PC-9 (cell line): ENCODE measurements at places on chromosomes 6 and 20. TPM values are rescaled to one million over a fixed set of nuclear protein-coding genes. Genes with fewer than 3 reads are reported as not detected.

The CNKSR3 gene
- 3.4 and 4.7 TPM in 2 replicates for total RNA-seq

- no peaks in the 10 kb centered on the region for H3K36me3 ChIP-seq
- 0 out of 2 replicates have a peak, but pooled peaks cover 3% of the 10 kb centered on the region for H3K27me3 ChIP-seq
- H3K4me3 ChIP-seq: no peak overlapping the region
Measured at GRCh38 chr20:34222208-34222607, 19.0 kb upstream of the ASIP start.

GRCh38 chr20:57131077-57131476, 135.4 kb downstream of the BMP7 start:
- H3K4me1 ChIP-seq: no peaks in the 10 kb centered on the region
- H3K36me3 ChIP-seq: no peaks in the 10 kb centered on the region
- H3K27me3 ChIP-seq: peaks cover 94% of the 10 kb centered on the region
- no peak overlapping the region for H3K4me3 ChIP-seq
- H3K27ac ChIP-seq: no peak overlapping the region

The THBD gene
- total RNA-seq: 1.7 and 3.0 TPM in 2 replicates

The ADGRB3 gene
- total RNA-seq: not detected in 2 replicates

- no peaks in the 10 kb centered on the region for H3K27me3 ChIP-seq
- H3K4me3 ChIP-seq: no peak overlapping the region
- H3K36me3 ChIP-seq: peaks cover 17% of the 10 kb centered on the region; the same call in 1 of the 2 replicates
- no peak overlapping the region for H3K27ac ChIP-seq
- no peak for DNase-seq
- no peaks in the 10 kb centered on the region for H3K4me1 ChIP-seq
Measured at GRCh38 chr20:41443691-41444090, 77.1 kb upstream of the EMILIN3 start.

The C6orf163 gene
- 1.5 and 2.0 TPM in 2 replicates for total RNA-seq

DNA sequence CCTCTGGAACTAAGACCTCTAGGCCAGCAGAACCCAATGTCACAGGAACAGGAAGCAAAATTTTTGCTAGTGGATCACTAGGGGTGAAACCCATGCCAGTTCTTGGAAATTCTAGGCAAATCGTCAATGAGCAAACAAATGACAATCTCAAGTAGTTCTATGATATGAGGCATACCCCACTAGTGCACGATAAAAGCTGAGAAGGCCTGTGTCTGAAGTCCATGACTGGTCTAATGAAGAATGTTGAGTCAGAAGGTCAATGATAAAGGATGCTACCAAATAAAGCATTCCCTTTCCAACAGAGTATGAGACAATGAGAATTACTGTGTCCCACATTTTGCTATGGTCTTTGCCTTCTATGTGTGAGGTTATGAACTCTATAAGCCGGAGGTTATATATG, 149.4 kb upstream of the NOX3 start:
- no peaks in the 10 kb centered on the region for H3K4me1 ChIP-seq
- H3K27ac ChIP-seq: no peak overlapping the region
- no peaks in the 10 kb centered on the region for H3K36me3 ChIP-seq
- no peak for DNase-seq
- H3K27me3 ChIP-seq: no peaks in the 10 kb centered on the region
- no peak overlapping the region for H3K4me3 ChIP-seq

DNA sequence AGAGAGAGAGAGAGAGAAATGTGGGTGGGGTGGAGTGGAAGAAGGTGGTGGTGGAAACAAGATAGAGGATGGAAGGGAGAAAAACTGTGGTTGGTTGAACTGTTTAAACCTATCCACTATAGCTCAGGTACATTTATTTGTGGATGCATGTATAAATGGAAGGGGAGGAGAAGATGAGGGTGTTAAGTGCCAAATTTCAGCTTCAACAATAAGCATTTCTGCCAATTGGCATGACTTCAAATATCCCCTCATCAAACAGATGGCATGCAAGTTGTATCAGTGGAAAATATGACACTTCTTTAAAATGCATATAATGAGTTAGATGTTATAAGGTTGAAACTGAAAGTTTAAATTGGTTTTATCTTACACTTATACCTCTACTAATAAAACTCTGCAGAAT, 216.1 kb downstream of the LMBRD1 start:
- H3K36me3 ChIP-seq: no peaks in the 10 kb centered on the region
- no peak for DNase-seq

The XKR7 gene
- total RNA-seq: not detected in 2 replicates

The COX7A2 gene
- 484 and 524 TPM in 2 replicates for total RNA-seq

GRCh38 chr6:159217595-159218275, 48.5 kb downstream of the FNDC1 start:
- no peak overlapping the region for H3K4me3 ChIP-seq
- H3K27me3 ChIP-seq: peaks cover 97% of the 10 kb centered on the region
- no peaks in the 10 kb centered on the region for H3K36me3 ChIP-seq
- H3K27ac ChIP-seq: no peak overlapping the region

GRCh38 chr6:163486821-163487220, 72.3 kb downstream of the QKI start:
- 0 out of 2 replicates have a peak overlapping the region, but pooled peaks have one; percentile 9 for H3K27ac ChIP-seq
- no peaks in the 10 kb centered on the region for H3K27me3 ChIP-seq
- H3K4me1 ChIP-seq: peaks cover 11% of the 10 kb centered on the region; the same call in 1 of the 2 replicates
- no peak for DNase-seq

DNA sequence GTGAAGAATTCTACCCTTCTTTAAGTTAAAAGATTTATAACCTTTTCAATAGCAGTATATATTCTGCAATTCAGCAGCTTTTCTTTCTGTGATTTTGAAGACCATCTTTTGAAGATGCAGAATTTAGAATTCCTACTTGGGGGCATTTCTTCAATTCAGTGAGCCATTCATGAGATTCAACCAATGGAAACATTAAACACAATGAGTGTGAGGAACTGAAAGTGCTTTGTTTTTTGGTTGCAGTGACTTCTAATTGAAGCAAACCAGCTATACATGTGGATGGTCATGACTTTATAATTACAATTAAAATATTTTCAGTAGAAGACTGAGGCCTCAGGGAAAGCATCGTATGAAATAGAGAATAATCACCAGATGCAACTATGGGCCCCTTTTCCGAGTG, 108.3 kb downstream of the CARMIL1 start:
- no peak overlapping the region for H3K4me3 ChIP-seq
- no peak for DNase-seq
- no peaks in the 10 kb centered on the region for H3K4me1 ChIP-seq
- H3K36me3 ChIP-seq: no peaks in the 10 kb centered on the region
- H3K27me3 ChIP-seq: no peaks in the 10 kb centered on the region

The MEP1A gene
- not detected in 2 replicates for total RNA-seq

The CTCFL gene
- total RNA-seq: not detected in 2 replicates

DNA sequence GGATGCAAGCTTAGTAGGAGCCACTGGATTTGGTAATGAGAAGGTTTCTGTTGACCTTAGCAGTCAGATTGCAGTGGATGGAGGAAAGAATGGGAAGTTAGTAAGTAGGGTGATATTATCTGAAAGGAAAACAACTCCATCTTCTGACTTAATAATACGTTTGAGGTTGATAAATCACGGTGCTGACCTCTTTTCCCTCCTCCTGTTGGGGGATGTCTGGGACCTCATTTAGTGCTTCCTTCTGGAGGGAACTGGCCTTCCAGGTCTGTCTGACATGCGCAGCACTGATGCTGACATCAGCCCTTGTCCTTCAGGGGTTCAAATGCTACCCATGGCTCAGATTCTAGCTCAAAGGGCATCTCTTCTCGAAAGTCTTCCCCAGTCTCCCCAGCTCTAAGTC, 48.2 kb upstream of the AKAP12 start:
- H3K36me3 ChIP-seq: no peaks in the 10 kb centered on the region

DNA sequence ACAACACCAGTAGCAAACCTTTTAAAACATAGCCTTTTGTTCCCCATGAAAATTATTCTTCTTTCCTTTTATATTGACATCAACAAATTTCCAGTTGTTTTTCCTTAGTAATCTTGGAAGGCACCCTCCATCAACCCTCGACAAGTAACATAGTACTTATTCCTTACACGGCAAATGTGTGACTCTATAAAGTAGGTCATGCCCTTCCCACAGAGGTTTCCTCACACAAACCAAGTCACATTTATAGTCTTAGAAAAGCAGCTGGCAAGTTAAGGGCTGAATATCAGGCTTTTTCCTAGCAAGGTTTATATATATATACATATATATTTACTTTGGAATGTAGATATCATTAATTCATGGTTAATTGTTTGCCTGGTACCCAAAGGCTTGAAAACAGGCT, 371.5 kb downstream of the SYNE1 start:
- no peaks in the 10 kb centered on the region for H3K36me3 ChIP-seq
- no peaks in the 10 kb centered on the region for H3K27me3 ChIP-seq
- no peak for DNase-seq
- H3K27ac ChIP-seq: no peak overlapping the region
- no peak overlapping the region for H3K4me3 ChIP-seq
- peaks cover 8% of the 10 kb centered on the region; the same call in 1 of the 2 replicates for H3K4me1 ChIP-seq

DNA sequence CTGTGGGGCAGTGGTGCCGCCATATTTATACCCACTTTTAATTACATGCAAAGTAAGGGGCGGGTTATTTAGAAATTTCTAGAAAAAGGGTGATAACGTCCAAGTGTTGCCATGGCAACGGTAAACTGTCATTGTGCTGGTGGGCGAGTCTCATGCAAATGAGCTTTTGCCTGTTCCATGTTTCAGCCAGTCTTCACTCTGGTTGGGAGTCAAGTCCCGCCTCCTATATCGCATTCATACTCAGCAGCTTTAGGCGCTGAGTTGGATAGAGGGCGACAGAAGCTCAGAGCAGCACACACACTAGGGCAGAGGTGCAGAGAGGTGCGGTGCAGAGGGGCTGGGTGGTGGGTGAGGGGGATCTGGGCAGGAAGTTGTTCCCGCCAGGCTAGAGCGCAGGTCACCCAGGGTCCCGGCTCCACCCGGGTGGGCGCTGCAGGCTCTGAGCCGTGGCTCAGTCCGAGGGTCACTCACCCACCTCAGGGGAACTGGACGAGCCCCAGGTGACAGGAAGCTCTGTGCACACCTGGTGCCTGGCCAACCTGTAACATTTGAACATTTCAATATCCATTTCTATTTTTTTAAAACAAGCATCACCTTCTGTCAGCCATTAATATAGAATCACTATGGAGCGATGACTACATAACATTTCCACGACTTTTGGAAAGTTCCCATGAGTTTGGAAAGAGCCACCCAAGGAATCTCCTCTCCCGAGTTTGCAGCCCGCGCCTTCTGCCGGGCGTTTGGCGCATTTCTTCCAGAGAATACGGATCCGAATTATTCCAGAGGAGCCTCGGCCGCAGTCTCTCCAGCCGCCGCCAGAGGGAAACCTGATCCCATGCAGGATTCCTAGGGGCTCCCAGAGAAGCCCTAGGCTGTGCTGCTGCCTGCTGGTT, 89.1 kb upstream of the PHACTR3 start:
- peak; percentile 64 for DNase-seq
- H3K36me3 ChIP-seq: no peaks in the 10 kb centered on the region
- no peaks in the 10 kb centered on the region for H3K4me1 ChIP-seq
- no peak overlapping the region for H3K4me3 ChIP-seq
- H3K27me3 ChIP-seq: peaks cover 25% of the 10 kb centered on the region; the same call in 1 of the 2 replicates

- no peaks in the 10 kb centered on the region for H3K4me1 ChIP-seq
- H3K36me3 ChIP-seq: no peaks in the 10 kb centered on the region
- H3K4me3 ChIP-seq: no peak overlapping the region
Measured at GRCh38 chr20:15359056-15359455, 1021.6 kb upstream of the FLRT3 start.

DNA sequence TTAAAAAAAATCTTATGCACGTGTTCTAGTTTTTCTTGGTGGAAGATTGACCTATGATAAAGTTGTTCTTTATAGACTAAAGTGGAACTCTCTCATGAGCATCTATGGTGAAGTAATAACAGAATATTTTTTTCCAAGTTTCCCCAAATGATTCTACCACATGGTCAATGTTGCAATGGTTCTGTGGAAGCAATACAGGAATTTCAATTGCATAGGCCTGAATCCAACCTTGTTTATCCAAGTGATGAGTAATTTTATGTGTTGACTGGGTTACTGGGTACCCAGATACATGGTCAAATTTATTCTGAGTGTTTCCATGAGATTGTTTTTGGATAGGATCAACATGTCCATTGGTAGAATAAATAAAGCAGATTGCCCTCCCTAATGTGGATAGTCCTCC, 581.5 kb downstream of the MMUT start:
- H3K27me3 ChIP-seq: no peaks in the 10 kb centered on the region
- no peak for DNase-seq
- H3K4me1 ChIP-seq: no peaks in the 10 kb centered on the region
- no peaks in the 10 kb centered on the region for H3K36me3 ChIP-seq
- no peak overlapping the region for H3K4me3 ChIP-seq

GRCh38 chr6:127300411-127300810, 33.7 kb downstream of the RNF146 start:
- peaks cover 6% of the 10 kb centered on the region; the same call in 1 of the 2 replicates for H3K4me1 ChIP-seq
- H3K27ac ChIP-seq: no peak overlapping the region
- no peaks in the 10 kb centered on the region for H3K27me3 ChIP-seq
- no peak for DNase-seq
- H3K4me3 ChIP-seq: no peak overlapping the region
- H3K36me3 ChIP-seq: peaks cover 22% of the 10 kb centered on the region; the same call in 1 of the 2 replicates

The CDSN gene
- total RNA-seq: 1.0 and 1.9 TPM in 2 replicates

The DOK5 gene
- total RNA-seq: not detected in 2 replicates

The EMILIN3 gene
- not detected in 2 replicates for total RNA-seq

DNA sequence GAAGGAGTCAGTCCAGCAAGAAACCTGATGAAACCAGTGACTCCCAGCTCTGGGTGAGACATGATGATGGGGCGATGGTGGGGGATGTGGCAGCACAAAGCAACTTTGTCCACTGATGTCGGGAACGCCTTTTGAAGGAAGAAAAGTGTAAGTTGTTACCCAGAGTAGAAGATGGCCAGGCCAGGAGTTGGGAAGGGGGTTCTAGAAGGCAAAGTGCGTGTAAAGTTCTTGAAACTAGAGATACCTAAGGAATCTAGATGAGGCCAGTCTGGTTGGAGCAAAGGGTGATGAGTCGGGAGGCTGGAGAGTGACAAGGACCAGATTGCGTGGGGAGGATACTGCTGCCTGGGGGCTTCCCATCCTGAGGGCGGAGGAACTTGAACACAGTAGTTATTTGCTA, 117.0 kb downstream of the PHACTR3 start:
- H3K27ac ChIP-seq: no peak overlapping the region
- no peak overlapping the region for H3K4me3 ChIP-seq
- DNase-seq: no peak
- no peaks in the 10 kb centered on the region for H3K36me3 ChIP-seq
